Uterine smooth muscle cell (primary cell): ENCODE measurements at places on chromosomes 4 and X. TPM values are rescaled to one million over a fixed set of nuclear protein-coding genes. Genes with fewer than 3 reads are reported as not detected.

Gene TMEM144
- 4.6 and 5.5 TPM in 2 replicates for total RNA-seq

Gene CSN1S1
- total RNA-seq, result not detected in 2 replicates

Gene NRK
- total RNA-seq, result 0.37 and 1.3 TPM in 2 replicates

Gene FUNDC2
- 28.5 and 35.3 TPM in 2 replicates for total RNA-seq

Gene SYP
- 0.12 and 0.33 TPM in 2 replicates for total RNA-seq

Gene MAGEB1
- not detected in 2 replicates for total RNA-seq

Gene HTRA3
- total RNA-seq, result 0.37 and 0.55 TPM in 2 replicates

Gene CAPN6
- total RNA-seq, result under 0.01 TPM in 2 replicates

Gene CLCN4
- 0.62 and 0.77 TPM in 2 replicates for total RNA-seq

Gene ATP7A
- total RNA-seq, result 9.7 and 12.0 TPM in 2 replicates

Gene TLR6
- 3.0 and 4.4 TPM in 2 replicates for total RNA-seq

Gene TMEM156
- 3.5 and 10.8 TPM in 2 replicates for total RNA-seq

Gene SH3D19
- 18.4 and 19.3 TPM in 2 replicates for total RNA-seq
